Hepatic stellate cell (primary cell): ENCODE measurements at places on chromosomes 1 and 21.
A peak's percentile ranks its signal among the peaks of the same experiment; 100 is the strongest.

- DNase-seq: no peak
Observed at GRCh38 chr1:162422662-162423375, 10.9 kb upstream of the SH2D1B start.

DNA sequence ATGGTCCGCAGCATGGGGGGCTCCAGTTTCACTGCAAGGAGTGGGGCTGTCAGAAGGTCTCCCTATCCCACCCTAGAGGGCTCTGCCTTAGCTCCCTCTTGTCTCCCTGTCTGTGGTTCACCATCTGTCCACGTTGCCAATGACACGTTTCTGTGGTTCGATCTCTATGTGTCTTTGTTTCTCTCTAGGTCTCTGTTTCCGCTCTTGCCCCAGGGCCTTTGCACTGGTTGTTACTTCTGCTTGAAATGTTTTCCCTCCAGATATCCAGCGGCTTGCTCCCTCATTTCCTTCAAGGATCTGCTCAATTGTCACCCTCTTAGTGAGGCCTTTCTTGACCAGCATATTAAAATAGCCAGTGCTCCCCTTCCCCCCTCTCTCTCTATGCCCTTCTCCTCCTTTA is 8.5 kb upstream of the MRPS15 start:
- DNase-seq: no peak

GRCh38 chr1:77511440-77511840 is 171.0 kb downstream of the ZZZ3 start:
- peak; percentile 63 for DNase-seq

DNA sequence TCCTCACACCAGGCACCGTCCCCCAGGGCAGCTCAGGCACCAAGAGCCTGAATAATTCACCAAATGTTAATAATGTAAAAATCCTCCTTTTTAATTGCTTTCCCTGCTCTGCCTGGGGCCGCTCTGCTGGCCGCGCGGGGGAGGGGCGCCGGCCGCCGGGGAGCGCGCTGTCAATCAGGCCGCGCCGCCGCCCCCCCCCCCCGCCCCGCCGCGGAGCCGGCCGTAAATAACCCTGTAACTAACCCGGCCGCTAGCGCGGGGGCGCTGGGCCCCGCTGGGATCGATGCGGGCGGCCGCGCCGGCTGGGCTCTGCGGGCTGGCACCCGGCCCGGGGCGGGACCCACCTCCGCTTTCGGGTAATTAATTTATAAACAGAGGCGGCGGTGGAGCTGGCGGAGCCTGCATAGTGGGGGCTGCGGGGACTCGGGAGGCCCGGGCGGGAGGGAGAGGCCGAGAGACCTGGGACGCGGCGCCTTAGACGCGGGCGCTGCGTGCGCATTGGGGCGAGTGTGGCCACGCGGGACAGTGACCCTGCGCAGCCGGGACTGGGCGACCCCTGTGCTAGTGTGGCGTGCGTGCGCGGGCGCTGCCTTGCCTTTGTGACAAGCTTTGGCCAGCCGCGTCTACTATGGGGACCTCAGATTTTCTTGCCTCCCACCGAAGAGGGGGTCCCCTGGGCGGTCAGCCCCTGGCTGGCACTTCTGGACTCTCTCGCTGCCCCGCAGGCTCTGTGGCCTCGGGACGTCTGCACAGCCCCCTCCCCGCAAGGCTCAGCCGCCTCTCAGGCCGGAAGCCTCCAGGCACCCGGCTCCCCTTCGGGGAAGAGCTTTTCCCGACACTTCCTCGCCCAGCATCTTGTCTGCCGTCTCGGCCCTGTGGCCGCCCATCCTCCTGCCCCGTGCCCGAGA is 16.6 kb downstream of the SAMD11 start:
- peak; percentile 80 for DNase-seq

DNA sequence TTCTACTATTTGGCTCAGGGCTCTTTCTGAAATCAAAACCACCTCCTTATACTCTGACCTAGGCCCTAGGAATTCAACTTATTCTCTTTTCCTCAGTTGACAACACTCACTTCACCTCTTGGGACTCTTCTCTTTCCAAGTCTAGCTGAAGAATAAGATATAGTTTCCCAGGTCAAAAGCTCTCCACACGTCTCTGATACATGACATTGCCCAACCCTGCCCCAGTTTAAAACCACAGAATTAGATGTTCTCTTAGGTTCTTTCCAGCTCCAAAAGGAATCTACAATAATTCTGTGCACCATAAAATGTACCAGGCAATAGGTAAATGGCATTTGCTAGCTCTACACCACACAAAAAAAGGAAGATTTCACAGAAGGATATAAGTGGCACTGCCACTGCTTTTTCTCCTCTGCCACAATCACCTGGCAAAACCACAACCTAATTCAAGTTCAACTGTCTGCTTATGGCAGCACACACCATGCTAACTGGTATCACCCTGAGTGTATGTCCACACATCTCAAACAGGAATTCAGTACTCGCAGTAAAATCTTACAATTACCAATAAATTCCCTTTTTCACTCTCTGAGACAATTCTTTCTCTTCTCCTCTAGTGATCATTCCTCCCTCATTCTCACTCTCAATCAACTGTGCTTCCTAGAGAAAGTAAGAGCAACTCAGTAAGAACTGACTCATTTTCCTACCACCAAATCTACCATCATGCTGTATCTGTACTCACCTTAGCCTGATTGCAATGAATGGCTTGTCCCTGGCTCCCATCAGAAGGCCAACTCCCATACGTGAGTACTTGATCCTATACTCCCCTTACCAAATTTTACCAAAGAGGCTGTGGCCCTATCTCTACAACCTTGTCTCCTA is 27.3 kb downstream of the ZBTB8OS start:
- DNase-seq: no peak

- DNase-seq: peak; percentile 95
Observed at GRCh38 chr1:21511579-21512522, 2.6 kb downstream of the ALPL start.

DNA sequence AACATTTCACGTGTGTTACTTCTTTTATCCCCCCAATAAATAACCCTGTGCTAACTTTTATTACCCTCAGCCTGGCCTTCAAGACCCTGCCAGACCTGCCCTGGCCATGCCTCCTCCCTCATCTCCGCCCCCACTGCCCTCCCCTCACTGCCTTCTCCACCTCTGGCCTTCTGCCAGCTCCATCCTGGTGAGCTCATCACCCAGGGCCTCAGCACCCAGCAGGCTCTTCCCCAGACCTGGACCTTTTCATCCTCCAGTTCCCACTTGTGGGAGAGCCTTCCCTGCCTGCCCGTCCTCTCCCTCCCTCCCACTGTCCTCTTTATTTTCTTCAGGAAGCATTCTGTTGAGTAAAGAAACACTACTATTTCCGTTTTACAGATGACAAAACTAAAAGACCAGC is 72.0 kb downstream of the SLC66A1 start:
- DNase-seq: peak; percentile 60

DNA sequence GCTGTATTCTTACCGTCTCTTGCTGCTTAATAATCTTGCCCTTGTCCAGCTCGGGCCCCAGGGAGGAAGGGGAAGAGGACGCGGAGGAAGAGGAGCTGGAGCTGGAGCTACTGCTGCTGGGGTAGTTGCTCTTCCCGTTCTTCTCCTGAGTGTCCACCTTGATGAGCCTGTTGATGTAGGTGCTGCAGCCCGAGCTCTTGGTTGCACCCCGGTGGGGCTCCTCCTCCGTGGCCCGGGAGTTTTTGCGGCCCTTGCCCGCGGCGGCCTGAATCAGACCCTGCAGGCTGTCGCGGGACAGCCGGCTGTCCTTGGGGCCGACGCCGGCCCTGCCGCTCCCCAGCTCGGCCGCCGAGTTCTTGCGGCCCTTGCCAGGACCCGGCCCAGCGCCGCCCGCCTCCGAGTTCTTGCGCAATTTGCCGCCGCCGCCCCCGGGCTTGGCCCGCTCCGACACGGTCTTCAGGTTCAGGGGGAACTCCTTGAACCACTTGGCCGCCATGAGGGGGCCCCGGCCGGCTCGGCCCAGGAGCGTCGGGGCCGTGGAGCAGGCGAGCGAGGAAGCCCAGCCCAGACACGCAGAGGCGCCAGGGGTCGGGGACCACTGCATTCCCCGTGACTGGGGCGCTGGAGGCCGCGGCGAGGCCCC is 475 bp upstream of the TDRD10 start:
- no peak for DNase-seq

DNA sequence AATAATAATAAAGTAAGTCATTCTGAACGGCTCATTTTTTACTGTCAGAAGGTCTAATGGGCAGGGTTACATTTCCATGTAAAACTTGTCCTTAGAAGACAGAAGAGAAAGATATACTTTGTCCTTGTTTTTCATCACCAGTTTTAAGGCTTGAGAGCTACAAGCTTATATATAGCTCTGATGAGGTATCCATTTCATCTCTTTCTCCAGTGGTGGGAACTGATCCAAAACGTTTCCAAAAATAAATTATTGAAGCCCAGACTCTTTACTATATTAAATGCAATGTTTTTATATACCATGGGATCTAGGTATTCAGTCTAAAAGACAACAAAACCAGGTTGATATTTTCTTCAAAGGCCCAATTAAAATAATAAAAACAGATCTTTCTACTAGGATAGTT is 8.7 kb downstream of the B3GALNT2 start:
- DNase-seq: no peak

DNA sequence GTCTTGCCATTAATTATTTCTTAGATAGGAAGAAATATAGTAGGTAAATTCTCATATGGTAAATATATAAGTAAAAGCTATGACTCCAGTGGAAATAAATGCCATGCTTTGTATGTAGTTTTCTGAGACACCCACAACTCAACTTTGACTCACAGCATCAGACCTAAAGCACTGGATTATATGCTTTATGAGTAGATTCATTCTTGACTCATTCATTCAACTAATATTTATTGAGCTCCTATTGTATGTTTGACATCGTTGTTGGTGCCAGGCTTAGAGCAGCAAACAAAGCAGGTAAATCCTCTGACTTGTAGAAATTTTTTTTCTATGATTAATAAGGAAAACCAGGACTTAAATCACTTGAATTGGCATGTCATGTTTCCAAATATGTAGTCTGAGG is 211.4 kb downstream of the PTPRC start:
- DNase-seq: no peak

GRCh38 chr1:48341221-48341620 is 118.7 kb downstream of the SLC5A9 start:
- no peak for DNase-seq

DNA sequence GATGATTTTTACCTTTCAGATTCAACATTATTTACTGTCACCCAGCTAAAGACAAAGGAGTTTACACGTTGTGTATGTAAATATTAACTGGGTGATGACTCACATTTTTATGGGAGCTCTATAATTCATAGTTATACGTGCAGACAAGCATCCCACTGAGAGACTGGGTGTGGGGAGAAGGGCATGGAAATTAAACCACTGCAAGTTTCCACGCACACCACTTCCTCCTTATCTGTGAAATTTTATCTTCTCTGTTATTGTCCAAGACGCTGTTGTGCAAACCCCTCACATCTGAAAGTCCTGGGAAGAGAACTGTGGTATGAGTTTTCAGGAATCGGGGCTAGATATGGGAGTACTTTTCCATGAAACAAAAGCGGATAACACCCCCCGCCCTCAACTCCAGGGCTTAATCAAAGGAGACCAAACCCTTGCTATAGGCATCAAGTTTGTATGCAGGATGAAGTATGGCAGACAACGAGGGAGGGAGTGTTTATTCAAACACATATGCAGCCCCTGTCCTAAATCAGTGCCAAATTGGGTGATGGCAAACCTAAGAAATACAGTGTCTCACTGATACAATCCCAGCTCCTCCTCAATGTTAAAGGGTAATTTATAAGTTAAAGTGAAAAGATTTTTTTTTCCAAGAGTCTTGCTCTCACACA is 23.3 kb upstream of the DPT start:
- DNase-seq: no peak

DNA sequence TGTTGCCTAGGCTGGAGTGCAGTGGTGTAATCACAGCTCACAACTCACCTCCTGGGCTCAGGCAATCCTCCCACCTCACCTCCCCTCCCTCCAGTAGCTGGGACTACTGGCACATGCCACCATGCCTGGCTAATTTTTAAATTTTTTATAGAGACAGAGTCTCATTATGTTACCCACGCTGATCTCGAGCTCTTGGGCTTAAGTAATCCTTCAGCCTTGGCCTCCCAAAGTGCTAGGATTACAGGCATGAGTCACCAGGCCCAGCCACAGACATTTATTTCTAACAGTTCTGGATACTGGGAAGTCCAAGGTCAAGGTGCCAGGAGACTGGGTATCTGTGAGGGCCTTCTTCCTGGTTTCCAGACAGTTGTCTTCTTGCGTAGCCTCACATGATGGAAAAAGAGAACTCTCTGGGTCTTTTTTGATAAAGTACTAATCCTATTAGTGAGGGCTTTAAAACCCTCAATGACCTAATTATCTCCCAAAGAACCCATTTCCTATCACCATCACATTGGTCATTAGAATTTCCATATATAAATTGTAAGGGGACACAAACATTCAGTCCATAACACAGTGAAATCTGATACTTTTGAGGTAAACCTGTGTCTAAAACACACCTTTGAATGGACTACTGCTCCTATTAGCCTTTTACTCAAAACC is 67.9 kb downstream of the PHACTR4 start:
- DNase-seq: no peak

GRCh38 chr1:94118013-94118412 is 2.9 kb downstream of the ABCA4 start:
- DNase-seq: no peak

- no peak for DNase-seq
Observed at GRCh38 chr1:56123421-56123820, 455.9 kb downstream of the PLPP3 start.

DNA sequence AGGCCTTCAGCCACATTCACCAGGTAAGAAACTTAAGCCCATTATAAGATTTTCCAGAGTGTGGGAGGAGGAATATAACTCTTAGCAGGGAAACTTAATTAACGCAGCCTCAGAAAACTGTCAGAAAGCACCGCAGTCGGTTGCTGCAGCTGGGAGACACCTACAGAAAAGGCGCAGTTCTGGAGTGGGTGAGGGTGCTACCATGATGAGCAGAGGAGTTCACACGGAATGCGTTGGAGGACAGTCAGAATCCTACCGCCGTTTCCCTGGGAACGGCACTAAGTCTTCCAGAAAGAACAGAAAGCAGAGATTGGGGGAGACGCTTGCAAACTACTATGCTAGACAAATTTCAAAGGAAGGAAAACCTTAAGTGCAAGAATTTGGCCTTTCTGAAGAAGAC is 6.4 kb downstream of the ACTN2 start:
- no peak for DNase-seq

DNA sequence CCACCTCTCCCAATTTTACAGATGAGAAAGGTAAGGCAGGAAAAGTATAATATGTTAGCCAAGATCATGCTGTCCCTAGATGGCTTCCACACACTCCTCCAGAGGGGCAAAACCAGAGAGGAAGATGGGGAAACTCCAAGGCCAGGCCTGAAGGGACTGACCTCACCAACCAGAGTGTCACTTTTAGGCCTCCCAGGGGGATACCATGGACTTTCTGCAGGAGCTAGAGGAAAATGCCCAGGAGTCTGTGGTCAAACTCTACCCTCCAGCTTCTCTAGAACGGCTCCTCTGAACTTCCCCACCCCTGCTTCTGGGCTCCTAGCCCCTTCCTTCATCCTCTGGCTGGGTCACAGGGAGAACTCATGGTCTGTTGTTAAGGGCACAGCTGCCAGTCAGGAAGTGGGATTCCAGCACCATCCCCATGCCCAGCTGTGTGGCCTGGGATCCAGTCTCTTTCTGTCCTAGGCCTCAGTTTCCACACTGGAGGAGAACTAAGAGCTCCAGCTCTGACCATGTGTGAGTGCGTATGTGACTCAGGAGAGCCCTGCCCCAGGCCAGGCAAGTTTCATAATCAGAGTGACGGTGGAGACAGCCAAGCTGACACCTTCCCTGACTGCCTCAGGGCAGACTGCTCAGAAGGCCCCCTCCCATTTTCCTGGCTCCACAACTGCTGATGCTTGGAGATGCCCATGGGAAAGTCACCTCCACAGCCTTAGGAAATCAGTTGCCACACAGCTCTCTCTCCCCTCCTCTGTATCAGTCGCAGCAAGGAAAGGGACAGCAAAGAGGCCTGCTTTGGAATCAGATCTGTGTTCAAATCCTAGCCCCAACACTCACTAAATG is 1.9 kb downstream of the IGSF8 start:
- no peak for DNase-seq
